ENCODE measurements at places on chromosomes 3 and 15.
A peak's percentile ranks its signal among the peaks of the same experiment; 100 is the strongest.

- DNase-seq: no peak
Observed at GRCh38 chr3:9291821-9292410, 42.5 kb upstream of the SRGAP3 start.

DNA sequence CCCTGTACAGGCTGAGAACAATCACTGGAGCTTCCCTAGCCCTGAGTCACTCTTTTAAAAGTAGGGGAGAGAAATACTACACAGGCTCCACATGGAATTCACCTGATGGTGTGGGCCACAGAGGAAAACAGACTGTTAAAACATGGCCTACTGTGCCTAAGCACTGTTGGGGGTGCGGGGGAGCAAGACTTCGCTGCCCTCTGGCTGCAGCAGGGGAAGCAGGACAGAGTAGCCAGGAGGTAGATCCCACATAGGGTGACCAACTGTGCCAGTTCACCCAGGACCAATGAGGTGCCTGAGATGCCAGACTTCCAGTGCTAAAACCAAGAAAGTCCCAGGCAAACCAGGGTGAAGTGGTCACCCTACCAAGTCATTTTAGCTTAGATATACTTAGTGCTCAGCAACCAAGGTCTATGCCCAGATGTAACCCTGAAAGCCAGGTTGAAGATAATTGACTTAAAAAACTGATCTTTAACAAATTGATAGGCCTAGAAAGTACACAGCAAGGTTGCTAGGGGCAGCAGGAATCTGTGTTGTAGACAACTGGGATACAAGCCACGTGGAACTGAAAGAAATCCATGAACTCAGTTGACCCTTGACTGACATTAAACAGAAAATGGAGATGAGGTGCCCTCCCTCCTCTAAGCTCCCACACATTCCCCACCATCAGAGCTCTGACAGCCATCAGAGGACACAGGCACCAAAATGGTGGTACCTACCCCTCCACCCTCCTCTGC is 344.2 kb upstream of the PPP2R3A start:
- no peak for DNase-seq

DNA sequence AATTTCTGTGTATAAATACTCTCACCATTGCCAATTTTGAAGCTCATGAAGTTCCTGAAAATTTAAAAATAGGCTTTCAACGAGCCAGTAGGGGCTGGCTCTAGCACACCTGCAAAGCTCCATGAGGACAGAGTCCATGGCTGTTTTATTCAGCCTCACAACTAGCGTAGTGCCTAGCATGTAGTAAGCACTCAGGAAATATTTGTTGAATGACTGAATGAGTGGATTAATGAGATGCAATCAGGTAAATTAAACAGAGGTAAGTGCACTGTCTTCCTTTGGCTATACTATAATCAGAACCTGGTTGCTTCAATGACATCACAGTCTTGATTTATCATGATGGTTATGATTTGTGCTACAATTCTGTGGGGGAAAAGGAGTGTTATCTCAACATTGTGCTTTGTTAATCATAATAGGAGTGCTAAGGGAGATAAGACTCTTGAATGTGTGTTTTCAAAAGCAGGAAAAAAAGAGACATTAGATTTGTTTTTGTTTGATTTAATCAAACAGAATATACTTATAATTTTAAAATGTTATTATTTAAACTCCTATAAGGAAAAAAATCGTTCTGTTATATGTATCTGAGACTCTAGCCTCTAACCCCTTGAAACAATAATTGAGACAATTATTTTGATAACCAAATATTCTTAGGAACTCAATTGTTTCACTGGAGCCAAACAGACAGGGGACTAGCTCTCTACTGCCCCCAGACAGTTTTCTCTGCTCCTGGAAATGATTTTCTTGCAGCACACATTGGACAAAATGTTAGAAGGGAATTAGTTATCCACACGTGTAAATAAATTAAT is 171.7 kb upstream of the ATP11B start:
- DNase-seq: no peak

GRCh38 chr3:184180165-184180564 is 5.5 kb downstream of the AP2M1 start:
- peak; percentile 11 for DNase-seq

All from femur (tissue), 1 donor.